HFFc6 (cell line): ENCODE measurements at places on chromosomes 1 and 21.
A peak's percentile ranks its signal among the peaks of the same experiment; 100 is the strongest.

DNA sequence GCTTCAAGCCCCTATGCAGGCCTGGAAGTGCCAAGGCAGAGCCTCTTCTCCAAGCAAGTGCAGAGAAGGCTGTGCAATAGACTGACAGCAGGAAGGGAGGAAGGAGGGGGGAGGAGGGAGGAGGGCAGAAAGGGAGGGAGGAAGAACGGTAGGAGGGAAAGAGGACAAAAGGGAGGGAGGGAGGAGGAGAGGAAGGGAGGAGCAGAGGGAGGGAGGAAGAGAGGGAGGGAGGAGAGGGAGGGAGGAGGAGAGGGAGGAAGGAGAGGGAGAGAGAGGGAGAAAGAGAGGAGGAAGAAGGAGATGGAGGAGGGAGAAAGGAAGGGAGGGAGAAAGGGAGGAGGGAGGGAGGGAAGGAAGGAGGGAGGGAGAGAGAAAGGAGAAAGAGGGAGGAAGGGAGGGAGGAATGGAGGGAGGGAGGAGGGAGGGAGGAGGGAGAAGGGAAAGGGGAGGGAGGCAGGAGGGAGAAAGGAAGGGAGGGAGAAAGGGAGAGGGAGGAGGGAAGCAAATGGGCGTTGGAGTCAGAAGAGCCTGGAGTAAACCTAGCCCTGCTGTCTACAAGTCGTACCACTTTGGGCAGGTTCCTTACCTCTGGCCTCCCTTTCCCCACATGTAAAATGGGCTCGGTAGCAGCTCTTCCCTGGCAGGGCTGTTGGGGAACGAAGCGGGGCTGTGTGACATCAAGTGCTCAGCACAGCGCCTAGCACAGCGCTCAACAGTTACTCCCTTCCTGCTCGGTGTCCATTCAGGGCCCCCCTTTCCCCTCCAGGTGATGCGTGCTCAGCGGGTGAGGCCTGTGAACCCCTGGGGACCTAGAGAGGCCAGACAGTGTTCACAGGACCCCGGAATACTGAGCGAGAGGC lies 244.6 kb downstream of the NPHP4 start:
- H3K36me3 ChIP-seq, result no peaks in the 10 kb centered on the region; the same call in 1 of the 2 replicates
- DNase-seq, result no peak
- H3K27ac ChIP-seq, result no peak overlapping the region
- H3K27me3 ChIP-seq, result peaks cover 8% of the 10 kb centered on the region

- H3K4me3 ChIP-seq, result no peak overlapping the region
- H3K4me1 ChIP-seq, result peaks cover 30% of the 10 kb centered on the region
- peaks cover 22% of the 10 kb centered on the region for H3K27me3 ChIP-seq
- no peaks in the 10 kb centered on the region for H3K36me3 ChIP-seq
Observed at GRCh38 chr1:94105581-94105952, 15.4 kb downstream of the ABCA4 start.

DNA sequence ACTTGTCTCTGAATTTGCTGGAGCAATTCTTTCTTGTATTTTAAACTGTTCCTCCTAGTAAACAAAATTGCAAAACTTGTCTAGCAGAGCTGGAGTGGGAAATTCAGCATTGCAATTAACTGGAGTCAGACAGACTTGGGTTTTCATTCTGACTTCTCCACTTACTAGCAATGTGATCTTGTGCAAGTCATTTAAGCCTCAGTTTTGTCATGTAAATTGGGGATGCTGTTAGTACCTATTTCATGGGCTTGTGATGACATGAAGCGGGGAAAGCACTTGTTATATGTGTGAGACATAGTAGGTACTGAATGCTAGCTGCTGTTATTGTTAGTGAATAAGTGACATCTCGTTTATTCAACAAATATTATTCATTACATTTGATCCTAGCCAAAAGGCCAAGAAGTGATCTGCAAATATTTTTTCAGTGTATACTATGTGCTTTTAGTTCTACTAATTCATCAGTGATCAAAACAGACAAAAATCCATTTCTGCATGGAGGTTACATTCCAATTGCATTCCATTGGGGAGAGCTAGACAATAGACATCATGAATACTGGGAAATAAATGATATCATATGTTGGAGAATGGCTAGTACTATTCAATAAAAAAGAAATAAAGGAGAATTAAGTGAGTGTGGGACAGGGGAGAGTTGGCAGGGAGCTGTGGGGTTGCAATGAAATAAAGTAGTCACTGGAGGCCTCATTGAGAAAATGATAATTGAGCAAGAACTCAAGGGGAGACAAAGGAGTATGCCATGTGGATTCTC lies 47.1 kb downstream of the CACHD1 start:
- H3K27me3 ChIP-seq, result no peaks in the 10 kb centered on the region
- peaks cover 85% of the 10 kb centered on the region for H3K4me1 ChIP-seq
- DNase-seq, result peak; percentile 41
- H3K4me3 ChIP-seq, result 0 out of 2 replicates have a peak overlapping the region, but pooled peaks have one; percentile 4
- H3K27ac ChIP-seq, result peak overlapping the region; percentile 41

DNA sequence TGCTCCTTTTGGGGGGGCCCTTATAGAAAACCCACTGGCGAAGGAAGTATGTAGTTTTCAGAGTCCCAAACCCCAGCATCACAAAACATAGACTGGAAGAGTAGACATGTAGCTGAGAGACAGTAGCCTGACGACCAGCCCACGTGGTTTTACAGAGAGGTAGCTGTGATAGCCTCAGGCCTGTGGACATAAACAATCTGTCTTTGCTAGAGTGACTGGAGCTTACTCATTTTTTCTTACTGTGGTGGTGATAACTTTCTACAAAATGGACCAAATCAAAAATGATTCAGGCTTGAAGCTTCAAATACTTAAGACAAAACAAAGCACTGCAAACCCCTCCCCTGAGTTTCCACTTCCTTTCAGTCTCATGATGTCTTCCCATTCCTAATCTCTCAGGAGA lies 497.0 kb downstream of the RWDD3 start:
- H3K36me3 ChIP-seq, result no peaks in the 10 kb centered on the region
- DNase-seq, result no peak
- no peak overlapping the region for H3K27ac ChIP-seq
- no peaks in the 10 kb centered on the region for H3K4me1 ChIP-seq
- no peaks in the 10 kb centered on the region; the same call in 1 of the 2 replicates for H3K27me3 ChIP-seq
